ENCODE measurements at places on chromosomes 7 and 10.
A peak's percentile ranks its signal among the peaks of the same experiment; 100 is the strongest.

- DNase-seq, result no peak
Measured at GRCh38 chr7:17434191-17434590, 135.7 kb downstream of the AHR start.

DNA sequence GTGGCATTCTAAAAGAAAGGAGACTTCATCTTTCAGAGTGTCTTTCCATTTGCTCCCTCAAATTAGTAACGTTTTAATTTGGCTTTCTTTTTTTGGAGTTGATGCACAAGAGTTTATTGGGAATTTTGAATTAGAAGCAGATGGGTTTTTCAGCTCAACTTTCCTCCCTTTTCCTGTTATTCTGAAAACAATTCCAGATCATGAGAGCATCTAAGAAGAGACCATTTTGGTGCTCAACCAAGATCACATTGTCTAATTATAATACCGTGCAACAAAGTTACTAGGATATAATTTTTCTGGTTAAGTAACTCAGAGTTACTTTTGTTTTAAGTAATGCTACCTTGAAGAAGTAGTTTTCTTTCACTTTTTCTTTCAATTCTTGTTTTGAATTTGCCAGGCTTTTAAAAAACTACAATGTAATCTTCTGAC, 396.6 kb upstream of the KLF6 start:
- no peak for DNase-seq

DNA sequence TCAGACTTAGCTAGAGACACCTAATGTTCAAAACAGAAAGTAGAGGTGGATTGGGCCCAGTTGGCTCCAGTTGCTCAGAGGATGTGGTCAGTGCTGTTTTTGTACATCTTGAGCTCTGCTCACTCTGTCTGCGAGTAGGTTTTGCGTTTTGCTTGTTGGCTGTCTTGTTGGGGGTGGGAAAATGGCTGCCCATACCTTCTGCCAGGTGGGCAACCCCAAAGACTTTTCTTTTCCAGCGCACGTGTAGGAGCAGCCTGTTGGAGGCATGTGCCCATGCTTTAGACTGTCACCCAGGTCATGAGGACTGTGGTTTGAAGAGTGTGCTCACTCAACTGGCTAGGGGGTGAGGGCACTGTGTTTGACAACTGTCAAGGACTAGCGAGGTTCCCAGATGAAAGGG, 73.9 kb downstream of the KAT6B start:
- DNase-seq, result no peak

GRCh38 chr10:133461841-133462240, 8.1 kb downstream of the SCART1 start:
- peak; percentile 12 for DNase-seq

GRCh38 chr7:130154501-130155317, 50.5 kb downstream of the TMEM209 start:
- no peak for DNase-seq

DNA sequence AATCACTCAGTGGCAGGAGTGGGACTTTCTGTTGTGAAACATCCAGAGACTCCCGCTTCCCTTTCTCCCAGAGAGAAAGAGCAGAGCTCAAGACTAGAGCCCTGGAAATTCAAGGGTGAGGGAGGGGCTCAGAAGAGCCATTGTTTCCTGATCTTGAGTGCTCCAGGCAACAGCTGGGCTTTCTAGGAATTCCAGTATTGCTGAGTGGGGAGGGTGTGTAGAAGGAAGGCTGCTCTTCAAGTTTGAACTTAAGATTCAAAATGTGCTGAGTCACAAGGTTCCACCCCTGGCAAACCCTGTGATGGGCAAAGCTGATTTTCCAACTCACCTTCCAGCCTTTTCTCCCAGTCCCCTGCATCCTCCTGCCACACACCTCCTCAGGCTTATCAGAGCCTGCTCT, 42.3 kb upstream of the MSRB2 start:
- no peak for DNase-seq

GRCh38 chr7:54969208-54969967, 49.4 kb upstream of the EGFR start:
- no peak for DNase-seq

- no peak for DNase-seq
Measured at GRCh38 chr10:91901784-91902677, 7.3 kb downstream of the FGFBP3 start.

- no peak for DNase-seq
Measured at GRCh38 chr7:26912338-26912737, 47.9 kb upstream of the SKAP2 start.

DNA sequence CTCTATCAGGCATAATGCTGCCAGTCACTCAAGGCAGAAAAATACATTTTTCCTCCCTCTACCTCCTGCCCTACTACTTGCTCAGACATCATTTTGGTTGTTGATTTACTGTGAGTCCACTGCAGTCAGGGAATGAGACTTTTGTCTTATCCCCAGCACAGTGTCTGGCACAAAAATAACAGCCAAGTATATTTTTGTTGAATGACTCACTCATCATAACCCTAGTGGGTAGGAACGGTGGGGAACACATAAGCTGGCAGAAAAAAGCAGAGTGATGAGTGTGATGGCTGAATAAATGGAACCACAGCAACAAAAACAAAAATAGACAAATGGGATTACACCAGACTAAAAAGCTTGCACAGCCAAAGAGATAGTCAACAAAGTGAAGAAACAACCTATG, 65.8 kb upstream of the LAMB4 start:
- DNase-seq, result no peak

DNA sequence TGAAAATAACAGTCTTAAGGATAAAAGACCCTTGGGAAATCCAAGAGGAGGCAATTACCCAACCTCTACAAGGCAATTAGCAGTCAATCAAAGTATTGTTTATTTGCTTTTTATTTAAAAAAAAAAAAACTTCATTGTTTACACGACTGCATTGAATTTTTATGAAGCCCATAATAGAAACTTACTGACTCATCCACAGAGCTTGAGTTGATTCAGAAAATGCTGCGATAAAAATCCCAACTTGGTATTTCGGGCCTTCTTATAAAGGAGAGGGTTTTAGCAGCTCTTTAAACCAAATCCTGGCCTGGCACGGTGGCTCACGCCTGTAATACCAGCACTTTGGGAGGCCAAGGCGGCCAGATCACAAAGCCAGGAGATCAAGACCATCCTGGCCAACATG, 69.2 kb upstream of the PALS2 start:
- no peak for DNase-seq

GRCh38 chr10:110208614-110209453, 1.4 kb downstream of the MXI1 start:
- peak; percentile 68 for DNase-seq

DNA sequence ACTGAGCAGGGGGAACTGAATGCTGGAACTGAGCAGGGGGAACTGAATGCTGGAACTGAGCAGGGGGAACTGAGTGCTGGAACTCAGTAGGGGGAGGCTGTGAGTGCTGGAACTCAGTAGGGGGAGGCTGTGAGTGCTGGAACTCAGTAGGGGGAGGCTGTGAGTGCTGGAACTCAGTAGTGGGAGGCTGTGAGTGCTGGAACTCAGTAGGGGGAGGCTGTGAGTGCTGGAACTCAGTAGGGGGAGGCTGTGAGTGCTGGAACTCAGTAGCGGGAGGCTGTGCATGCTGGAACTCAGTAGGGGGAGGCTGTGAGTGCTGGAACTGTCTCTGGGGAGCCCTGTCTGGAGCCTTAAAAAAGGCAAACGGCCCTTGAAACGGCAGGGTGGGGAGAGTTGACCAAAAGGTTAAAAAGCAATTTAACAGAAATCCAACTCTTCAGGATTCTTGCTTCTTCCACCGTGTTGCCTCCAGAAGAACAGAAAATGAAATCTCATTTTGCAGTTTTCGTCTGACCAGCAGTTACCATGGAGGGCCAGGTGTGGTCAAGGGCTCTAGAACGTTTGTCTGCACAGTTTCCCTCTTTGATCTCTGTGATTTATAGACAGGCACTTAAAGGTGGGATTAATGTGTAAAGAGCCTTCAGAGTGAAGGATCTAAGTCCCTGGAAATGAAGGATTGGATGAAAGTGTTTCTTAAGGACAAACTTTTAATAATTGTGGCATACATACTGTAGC, 19.1 kb downstream of the DOCK1 start:
- no peak for DNase-seq

DNA sequence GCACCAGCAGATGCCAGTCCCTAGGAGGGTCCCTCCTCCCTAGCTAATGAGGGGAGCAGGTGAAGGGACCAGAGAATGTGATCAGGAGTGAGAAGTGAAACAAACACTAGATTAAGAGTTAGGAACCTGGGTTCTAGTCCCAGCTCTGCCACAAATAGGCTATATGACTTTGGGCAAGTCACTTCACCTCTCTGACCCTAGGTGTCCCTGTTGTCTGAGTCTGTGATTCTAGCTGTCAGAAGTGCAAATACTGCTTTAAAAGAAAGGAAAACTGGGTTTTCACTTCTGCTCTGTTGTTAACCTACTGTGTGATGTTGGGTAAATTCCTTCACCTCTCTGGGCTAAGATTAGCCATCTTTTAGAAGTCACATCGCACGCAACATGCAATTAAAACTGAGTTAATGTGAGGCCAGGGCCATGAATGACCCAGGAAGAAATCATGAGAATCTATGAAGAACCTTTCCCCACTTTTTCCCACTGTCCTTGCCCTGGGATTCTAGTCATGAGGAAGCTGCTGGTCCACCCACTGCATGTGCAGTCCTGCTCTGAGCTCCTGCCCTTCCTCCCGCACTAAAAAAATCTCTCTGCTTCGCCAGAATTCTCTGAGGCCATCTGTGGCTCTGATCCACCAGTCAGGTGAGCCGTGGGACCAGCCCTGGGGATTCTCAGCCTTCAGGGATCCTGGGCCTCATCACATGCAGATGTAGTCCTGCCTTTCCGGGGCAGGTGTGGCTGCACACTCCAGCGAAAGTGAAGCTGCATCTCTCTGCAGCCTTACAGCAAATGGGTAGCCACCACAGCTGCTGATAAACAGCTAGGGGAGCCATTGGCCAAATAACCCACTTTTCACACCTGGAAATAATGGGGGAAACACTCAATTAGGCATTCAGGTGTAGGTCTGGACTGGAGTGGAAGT, 181.7 kb downstream of the PLXNA4 start:
- no peak for DNase-seq

DNA sequence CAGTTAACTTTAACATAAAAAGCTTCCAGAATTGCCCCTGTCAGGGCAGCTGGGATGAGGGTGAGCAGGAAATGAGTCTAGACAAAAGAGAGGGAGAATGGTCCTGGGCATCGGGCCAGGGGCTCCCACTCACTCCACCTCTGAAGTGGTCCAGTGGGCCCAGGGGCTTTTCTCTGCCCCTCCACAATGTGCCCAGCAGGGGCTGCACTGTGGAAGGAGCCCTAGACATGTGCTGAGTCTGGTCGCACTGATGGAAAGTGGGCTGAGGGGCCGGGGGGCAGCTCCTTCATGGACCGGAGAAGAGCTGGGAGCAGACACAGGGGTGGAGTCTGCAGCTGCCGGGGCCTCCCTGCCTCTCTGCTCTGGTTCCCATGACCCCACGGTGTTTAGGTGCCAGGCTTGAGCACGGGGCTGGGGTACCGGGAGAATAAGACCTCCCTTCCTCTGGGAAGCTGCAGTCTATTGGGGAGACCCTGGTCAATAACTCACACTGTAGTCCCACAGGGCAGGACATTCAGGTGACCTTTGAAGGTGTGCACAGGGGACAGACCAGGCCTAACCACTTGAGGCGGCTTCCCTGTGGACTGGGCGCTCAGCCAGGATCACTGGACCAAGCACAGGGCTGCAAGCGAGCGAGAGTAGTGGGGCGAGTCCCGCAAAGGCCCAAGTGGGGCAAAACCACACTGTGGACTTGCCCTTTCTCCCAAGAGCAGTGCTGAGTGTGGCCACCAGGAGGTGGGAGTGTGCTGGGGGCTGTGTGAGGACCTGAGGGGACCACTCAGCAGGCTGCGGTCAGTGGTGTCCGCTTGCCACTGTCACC, 6.1 kb downstream of the ADCY1 start:
- no peak for DNase-seq

- no peak for DNase-seq
Measured at GRCh38 chr10:98620503-98620902, 173.8 kb upstream of the HPS1 start.

GRCh38 chr10:120005207-120006201, 113.0 kb downstream of the SEC23IP start:
- DNase-seq, result no peak
